ENCODE measurements at places on chromosomes 3 and 15.

GRCh38 chr15:101183226-101183930 lies 68.5 kb downstream of the CHSY1 start:
- no peak for DNase-seq

DNA sequence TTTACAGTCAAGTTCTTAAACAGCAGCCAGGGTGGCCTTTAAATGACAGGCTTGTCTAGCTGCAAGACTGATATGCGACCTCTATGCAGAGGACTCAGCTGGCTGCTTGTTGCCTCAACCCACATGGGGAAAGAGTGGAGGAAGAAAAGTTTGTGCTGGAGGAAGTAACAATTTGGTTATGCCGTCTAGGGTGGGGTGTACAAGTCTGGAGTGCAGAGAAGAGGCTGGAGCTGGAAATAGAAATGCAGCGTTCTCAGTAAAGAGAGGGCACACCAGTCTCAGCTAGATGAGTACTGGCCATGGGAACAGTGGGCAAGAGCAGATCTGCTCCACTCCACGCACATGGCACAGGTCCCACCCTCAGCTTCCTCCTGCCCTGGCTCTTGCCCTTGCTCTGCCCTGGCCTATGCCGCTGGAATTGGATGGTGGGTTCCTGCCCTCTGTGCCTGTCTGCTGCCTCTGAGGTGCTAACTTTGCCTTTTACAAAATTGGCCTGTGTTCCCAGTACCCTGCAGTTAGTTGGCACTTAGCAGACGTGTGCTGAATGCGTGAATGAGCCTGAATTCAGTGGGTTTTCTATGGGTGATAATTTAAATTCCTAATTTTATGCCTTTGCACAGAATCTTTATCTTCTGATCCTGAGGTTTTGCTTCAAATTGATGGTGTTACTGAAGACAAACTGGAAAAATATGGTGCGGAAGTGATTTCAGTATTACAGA lies 59.7 kb upstream of the FURIN start:
- DNase-seq = no peak

- DNase-seq = no peak
Observed at GRCh38 chr3:47475029-47475569, 642 bp downstream of the SCAP start.

DNA sequence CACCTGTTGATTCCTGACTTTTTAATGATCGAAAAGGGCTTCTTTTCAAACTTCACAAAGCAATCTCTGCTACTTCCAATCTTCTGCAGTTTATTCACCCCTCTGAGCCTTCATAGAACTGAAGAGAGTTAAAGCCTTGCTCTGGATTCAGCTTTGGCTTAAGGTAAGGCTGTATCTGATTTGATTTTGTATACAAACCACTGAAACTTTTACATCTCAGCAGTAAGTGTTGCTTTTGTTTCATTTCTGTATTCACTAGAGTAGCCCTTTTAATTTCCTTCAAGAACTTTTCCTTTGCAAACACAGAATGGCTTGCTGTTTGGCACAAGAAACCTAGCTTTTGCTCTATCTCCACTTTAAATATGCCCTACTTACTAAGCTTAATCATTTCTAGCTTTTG lies 1193.0 kb upstream of the GBE1 start:
- DNase-seq = no peak

DNA sequence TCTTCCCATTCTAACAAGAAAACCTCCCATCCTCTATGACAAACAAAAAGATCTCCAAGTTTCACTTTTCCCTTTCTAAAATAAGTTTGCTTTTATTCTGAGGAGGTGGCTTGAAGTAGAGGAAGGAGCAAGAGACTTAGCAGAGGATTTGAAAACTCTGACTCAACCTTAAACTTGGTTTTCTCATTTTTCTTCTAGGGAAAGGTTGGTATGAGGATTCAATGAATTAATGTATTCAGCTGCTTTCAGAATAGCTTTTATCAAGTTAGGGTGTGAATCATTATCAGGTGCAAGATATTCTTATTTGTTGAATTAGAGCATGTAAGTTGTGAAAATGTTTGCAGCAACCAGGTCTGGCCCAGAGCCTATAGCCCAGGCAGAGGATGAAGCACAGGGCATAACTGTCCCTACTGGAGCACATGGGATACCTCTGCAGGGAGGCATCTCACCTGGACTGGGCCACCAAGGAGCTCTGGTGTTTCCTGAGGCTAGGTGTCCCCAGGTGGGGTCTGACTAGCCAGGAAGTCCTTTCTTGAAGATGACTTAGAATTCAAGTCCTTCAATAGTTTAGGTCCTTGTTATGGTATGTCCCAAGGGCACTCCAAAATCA lies 42.3 kb downstream of the SATB1 start:
- DNase-seq = no peak

GRCh38 chr15:53247041-53247708 lies 457.0 kb upstream of the ONECUT1 start:
- DNase-seq = no peak

DNA sequence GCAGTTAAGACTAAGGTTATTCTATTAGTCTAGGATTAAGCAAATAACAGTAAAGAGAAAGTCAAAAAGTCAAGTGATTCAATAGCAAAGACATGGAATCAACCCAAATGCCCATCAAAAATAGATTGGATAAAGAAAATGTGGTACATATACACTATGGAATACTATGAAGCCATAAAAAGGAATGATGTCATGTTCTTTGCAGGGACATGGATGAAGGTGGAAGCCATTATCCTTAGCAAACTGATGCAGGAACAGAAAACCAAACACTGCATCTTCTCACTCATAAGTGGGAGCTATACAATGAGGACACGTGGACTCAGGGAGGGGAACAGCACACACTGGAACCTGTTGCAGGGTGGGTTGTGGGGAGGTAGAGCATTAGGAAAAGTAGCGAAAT lies 29.0 kb downstream of the UNC13C start:
- DNase-seq = no peak

DNA sequence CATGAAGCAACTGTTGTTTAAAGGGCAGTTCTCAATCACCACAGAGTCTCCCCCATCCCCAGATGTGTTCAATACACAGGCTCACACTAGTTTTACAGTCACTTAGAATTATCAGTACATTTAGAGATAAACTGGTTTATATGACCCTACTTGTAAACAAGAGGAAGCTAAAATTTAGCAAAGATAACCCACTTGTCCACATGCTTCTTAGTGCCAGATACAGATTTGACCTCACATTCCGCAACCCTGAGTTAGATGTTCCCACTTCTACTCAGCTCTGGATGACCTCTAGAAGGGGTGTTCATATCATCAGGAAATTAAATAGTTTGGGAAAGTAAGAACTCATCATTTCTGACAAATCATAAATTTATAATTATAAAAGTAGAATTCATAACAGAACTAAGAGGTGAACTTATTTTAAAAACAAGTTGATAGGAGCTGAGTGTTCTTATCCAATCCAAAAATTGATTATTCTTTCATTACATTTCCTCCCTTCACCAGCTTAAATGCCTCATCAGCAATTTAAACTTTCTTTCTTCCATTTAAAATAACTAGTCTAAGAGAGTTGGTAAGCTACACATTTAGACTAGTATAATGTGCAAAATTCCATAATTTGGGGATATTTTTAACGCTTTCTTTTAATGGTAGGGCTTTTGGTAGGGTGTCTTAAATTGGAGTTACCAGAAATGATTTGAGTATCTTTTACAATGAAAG lies 131.2 kb downstream of the FBN1 start:
- no peak for DNase-seq

DNA sequence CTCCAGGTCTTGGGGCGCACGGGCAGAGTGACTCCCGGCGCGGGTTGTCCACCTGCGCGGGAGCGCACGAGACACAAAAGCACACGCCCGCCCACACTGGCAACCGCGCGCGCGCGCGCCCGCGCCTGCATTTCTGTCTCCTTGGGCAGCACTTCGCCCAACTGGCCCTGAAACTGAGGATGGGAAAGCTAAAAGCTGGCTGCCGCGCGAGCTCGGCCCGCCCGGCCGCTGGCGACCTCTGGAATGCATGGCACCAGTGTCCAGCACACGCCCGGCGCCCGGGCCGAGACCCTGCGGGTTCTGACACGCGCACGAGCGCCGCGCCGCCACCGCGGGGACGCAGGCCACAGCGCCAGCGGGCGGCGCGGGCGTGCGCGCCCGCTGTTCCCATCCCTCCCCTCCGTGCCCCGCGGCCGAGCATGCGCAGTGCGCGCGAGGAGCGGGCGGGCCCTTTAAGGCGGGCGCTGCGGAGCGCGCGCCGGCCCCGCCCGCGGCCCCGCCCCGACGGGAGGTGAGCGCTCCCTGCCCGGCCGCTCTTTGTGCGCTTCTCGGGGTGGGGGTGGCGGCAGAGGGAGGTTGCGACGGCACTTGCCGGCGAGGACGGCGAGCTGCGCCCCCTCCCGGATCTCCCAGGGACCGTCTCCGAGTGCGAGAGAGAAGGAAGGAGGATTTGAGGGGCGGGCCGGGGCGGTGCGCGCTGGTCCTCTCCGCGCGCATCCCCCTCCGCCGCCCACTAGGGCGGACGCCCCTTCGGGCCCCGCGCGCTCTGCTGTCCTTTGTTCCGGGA lies 1.0 kb upstream of the MEX3B start:
- DNase-seq = peak; percentile 89

All from stimulated activated CD4-positive, alpha-beta T cell treated with anti-CD3 and anti-CD28 coated beads, Interleukin-1b, Interleukin-23, amount 100 ng/mL, for 48 hours (primary cell).